CD4-positive, CD25-positive, alpha-beta regulatory T cell (primary cell): ENCODE measurements at places on chromosomes 3 and 15.

DNA sequence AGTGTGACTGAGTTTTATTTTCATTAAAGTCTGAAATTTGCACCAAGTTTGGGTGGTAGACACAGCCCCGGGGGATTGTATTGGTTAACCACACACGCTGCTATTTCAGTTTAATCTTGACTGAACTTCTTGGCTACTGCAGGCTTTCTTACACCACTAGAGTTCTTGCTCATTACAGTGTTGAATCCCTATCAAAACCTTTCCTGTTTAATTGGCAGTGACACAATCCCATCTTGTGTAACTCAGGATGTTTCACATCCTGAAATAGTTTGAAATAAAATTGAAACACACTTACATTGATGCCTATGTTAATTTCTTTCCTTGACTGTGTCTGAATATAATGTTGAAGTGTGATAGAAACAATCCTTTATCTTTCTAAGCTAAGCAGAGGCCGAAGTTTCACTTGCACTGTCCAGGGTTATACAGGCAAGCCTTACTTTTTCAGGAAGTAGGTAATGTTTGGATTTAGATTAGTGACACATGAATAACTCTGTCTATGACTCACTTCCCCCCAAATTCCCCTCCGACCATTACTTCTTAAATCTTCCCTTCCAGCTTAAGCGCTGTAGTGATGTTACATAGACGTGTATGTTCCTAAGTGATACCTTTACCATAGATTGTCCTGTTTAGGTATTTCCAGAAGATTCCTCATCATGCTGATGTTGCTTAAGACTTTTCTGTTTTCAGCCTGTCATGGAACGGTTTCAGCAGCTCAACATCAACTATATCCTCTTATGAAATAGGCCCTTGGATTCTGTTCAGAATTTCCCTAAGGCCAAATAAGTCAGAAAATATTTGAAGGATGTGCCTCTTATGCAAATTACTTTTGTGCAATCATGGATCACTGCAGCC, 16.8 kb downstream of the ATG7 start:
- DNase-seq, result no peak

- no peak for DNase-seq
These were observed 73.1 kb upstream of the LRTM1 start for GRCh38 chr3:55000953-55001352.

GRCh38 chr15:36590838-36591237, 11.4 kb downstream of the CDIN1 start:
- peak; percentile 4 for DNase-seq

GRCh38 chr15:66587749-66588148, 22.0 kb upstream of the LCTL start:
- DNase-seq, result no peak

- DNase-seq, result peak; percentile 19
These were observed at the start of gene SNX22 for GRCh38 chr15:64151727-64152506. SNX22 (plus strand) TSS chr15:64151731; CDS start chr15:64151776, 45 bp downstream.

DNA sequence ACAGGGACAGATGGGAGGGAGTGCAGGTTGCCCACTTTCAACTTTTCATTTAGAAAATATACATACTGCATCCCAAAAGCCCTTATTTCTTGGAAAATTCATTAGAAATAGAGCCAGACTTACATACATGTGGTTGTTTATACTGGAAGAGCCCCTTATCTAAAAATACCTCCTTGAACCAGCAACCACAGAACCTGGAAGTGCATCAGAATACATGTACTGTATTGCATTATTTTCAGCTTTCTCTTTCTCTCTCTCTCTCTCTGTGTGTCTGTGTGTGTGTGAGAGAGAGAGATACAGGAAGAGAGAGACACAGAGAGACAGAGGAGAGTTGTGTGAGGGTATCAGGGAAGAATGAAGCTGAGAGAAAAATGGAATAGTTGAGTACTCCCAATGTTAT, 29.5 kb upstream of the LSAMP start:
- DNase-seq, result no peak

- no peak for DNase-seq
These were observed 20.8 kb upstream of the VPS8 start for GRCh38 chr3:184791171-184791570.

DNA sequence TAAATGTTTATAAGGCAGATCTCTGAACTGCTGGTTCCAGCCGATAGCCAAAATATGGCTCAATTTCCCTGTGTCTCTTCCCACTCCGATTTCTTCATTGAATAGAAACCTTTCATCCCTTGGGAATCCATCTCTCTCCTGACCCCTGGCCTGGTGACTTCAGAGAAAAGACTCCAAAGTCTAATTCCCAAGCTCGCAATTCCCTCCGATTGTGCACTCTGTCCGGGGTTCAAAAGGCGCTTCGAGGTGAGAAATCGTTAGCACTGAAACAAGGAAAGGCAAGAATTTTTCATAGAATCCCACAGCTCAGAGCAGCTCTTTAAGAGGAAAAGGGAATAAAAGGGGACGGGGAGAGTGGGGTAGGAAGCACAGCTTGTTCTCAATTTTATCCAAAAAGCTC, 18.4 kb upstream of the RAD18 start:
- no peak for DNase-seq

DNA sequence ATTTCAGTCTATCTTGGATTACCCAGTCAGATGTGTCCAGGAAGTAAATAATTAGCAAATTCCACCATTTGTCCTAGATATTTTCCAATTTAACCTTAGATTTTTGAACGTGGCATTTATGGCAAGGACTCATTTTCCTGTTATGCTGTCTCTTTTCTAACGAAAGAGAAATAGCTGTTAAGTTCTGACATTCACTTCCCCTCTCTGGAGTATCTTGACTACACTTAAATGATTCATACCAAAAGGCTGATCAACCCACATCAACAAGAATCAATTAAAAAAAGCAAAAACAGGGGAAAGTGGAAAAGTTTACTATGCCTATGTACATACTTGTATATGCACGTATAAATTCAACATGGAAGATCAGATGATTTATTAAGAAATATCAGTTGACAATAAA, 149.9 kb downstream of the FRMD5 start:
- DNase-seq, result no peak

GRCh38 chr3:102159810-102160451, 274.9 kb upstream of the ZPLD1 start:
- no peak for DNase-seq

DNA sequence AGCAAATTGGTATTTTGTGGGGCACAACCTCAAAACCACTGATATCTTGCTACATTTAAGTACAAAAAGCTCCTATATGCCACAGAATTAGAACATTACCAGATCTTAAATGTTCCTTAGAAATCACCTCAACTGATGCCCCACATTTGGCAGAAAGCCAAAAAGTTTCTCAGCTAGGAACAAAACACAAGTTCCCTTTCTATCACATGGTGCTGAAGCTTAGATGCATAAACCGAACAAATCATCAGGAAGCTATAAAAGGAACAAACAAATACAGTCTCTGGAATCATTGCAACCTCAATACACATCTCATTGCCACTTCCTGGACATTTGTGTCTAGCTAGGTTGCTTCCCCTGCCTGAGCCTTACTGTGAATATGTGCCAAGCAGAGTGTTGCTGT, 492.6 kb downstream of the LPP start:
- DNase-seq, result no peak

GRCh38 chr15:35491999-35492398, 54.0 kb downstream of the DPH6 start:
- DNase-seq, result no peak

- DNase-seq, result no peak
These were observed 460.8 kb downstream of the SOX2 start for GRCh38 chr3:182172534-182172933.

DNA sequence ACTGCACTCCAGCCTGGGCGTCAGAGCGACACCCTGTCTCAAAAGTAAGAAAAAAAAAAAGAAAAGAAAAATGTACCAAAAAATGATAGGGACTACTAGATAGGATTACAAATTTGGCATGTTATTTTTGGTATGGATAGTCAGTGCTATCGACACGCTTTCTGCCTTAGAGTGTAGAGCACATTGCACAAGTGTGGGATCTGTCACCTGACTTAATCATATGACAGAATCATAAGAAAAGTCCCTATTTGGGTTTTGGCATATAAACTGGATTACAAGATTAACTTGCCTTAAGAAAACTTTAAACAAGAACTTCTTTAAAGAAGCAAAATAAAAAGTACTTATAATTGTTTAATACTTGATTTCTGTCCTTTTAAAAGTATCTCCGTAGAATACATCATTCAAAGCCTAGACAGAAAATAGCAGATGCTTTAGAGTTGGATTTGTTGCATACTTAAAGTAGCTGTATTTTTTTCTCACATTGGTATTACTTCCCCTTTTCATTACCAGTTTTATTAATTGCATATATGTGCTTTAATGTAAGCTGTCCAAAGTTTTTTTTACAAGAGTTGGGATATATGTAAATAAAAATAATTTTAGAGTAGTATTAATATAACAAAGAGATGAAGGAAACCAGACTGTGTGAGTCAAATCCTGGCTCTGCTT, 7.8 kb downstream of the ATP6V1A start:
- no peak for DNase-seq

DNA sequence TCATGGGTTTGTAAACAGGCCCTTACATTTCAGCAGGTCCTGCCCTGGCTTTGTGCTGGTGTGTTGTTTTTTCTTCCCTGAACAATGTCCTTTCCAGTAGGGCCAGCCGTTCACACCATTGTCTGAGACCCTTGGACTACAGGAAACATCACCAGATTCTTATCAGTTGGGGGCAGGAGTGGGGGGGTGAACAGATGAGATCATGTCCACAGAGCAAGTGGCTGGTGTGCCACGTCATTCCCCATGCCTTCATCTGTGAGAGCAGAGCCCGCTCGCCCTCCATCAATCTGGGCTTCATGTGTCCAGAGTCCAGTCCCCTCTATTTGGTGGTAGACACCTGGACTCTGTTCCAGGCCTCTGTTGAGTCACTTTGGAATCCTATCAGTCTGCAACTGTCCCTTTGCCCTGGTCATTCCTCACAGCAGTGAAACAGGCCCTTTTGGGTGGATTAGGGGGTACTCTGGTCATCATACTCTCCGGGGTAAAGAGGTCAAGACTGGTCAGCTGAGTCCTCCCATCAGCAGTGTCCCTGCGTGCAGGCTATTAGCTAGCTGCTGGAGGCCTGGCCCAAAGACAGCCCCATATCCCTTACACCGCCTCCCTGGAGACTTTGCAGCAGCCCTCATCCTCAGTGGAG, 15.0 kb downstream of the SEMA3G start:
- DNase-seq, result no peak

DNA sequence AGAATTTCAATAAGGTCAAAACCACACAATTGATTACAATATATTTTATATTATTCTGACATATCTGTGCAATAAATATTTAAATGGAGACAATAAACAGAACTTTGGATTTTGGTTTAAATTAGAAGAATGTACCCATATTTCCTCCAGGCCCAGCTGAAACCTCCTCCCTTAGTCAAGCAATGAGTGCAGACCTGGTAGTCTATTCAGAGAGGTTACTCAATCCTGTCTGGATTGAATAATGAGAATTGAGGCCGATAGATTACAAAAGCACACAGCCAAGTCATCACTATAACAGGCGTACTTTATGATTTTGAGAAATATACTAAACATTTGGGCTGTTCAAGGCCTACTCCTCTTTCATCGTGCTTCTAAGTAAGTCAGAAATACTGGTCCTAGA, 114.5 kb upstream of the STRIT1 start:
- no peak for DNase-seq

DNA sequence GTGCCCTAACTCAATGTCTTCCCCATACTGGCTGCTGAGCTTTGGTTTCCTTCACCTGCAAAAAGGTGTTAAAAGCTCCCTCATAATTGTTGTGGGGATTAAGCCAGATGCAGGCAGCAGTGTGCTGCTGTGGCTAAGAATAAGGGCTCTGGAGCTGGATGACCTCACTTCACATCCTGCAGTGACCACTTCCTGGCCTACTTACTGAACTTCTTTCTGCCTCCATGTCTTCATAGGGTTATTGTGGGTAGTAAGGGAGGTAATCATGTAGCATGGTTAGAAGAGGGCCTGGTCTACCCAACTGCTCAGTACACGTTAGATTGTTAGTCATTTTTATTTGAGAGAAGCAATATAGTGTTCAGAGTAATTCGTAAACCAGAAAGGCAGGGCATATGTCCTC, 18.4 kb downstream of the GYG1 start:
- DNase-seq, result peak; percentile 69

DNA sequence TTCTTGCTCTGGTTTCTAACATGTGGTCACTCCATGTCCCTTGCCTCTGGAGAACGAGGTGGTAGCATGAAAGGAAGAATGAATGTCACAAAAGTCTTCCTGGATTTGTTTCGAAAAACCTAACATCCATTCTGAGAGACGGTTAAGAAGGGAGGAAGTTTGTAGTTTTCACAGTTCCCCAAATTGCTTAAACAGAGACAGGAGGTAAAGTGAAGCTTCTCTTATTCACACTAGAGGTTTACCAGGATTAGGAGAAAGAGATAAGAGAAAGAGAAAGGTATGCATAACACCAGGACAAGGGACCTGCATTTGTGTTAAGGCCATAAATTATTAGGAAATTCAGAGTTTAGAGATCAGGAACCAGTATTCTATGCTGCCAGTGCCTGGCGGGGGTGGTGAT, 228.1 kb downstream of the CPNE4 start:
- DNase-seq, result no peak

DNA sequence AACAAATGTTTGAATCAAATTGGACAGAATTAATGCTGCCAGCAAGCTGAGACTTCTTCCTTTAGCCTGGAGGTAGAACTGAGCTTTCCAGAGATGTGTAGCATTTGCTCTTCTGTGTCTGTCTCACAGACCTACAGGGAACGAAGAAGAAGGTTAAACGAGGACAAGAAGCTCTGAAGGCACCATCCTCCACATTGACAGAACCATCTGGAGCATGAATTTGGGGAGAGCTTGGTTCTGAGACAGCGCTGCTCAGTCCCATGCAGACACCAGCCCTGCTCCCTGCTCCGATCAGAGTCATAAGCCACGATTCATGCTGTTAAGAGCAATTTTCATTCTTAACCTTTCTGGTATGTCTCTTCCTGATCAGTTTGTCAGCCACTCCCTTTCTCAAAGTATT, 7.7 kb upstream of the KY start:
- no peak for DNase-seq

DNA sequence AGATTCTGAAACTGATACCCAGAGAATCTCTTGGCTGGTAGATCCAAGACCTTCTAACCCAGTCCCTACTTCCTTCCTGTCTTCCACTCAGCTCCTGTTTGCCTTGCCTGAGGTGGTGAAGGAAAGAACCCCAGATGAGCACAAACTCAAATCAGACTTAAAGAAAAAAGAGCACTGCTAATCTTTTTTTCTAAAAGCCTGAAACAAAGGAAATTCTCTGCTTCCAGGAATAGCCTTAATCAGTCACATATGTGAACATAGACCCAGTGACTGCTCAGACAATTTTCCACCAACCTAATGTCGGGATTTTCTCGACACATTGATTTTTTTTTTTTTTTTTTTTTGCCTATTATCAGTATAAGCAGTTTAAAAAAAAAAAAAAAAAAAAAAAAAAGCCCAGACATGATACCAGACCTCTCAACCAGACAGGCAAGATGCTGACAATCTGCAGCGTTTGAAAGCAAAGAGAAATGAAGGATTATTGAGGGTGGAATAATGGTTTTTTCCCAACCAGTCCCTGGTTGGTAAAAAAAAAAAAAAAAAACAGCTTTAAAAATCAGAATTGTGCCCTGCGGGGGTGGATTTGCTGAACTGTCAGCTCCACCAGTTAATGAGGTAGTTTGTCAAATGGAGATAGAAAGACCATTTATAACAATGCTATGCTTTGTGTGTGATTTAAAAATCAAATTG, 256.8 kb upstream of the RARB start:
- no peak for DNase-seq
